ENCODE measurements at places on chromosomes 12 and 14.
A peak's percentile ranks its signal among the peaks of the same experiment; 100 is the strongest.

- DNase-seq, result no peak
These were observed 20.5 kb downstream of the TMBIM6 start for GRCh38 chr12:49761677-49762467.

GRCh38 chr14:21263284-21264024 is 5.8 kb downstream of the HNRNPC start:
- no peak for DNase-seq

DNA sequence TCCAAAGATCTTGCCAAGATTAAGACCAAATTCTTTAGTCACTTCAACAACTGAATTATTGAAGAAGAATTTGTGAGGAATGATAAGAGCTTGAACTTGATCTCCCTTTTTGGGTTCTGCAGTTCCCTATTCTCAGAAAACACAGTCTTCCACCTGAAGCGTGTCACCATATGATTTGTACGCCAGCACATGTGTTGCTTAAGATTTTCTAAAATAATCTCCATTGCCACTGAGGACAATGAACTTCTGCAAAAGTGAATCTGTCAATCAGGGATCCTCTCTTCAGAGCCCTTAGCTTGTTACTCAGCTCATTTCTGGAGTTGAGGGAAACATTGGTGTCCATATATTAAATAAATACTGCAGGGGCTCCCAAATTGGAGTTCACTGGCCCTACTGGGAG is 4.2 kb upstream of the SPIC start:
- DNase-seq, result no peak

DNA sequence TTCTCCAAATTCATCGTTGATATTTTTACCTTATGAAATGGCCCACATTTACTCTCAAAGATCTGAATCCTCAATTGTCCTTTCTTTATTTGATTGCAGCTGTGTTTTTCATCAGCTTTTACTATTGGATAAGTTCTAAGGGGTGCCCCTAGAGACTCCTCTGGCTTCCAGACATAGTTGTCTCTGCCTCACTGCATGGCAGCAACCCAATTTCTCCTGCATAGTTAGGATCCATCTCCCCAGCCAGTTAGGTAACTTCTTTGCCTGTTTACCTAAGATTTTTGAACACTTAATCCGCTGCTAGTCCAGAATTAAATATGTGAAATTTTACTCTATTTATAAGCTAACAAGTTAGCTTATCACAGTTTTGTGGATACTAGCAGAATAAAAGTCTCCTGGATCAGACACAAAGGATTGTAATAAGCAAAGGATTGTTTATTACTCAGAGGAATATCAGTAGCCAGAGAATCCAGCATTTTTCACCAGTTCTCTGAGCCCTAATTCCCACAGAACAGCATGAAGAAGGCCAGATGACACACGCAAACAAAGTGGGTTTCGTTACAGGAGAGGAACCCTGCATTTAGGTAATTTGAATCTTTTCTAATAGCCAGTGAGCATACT is 101.1 kb downstream of the BBS10 start:
- no peak for DNase-seq

- no peak for DNase-seq
These were observed 19.8 kb upstream of the PGF start for GRCh38 chr14:74975059-74975810.

DNA sequence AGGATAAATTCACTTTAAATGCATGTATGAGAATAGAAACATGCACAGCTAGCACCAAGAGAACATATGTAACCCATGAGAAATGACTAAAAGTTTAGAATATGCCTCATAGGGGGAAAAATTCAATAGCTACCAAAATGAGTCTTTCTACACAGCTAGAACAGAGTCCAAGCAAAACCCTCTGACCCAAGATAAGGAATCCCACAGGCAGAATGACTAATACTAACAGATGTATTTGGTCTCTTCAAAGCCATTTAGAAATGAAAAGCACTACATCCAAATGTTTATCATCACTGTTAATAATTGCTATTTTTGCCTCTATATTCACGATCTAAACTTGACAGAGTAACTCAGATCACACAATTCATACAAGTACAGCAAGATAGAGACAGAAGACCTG is 44.0 kb downstream of the KICS2 start:
- DNase-seq, result peak; percentile 67

DNA sequence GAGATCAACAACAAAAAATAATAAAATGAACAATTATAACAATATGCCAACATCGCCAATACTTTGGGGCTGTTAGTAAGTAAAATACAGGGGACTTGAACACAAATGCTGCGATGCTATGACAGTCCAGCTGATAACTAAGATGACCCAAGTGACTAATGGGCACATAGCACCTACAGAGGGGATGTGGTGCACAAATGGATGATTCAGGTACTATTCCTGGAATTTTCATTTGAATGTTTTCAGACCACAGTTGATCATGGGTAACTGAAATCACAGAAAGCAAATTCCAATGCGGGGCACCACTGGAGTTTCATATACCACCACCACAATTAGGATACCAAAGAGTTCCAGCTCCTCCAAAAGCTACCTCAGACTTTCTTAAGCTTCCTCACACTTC is 82.9 kb downstream of the RCOR1 start:
- no peak for DNase-seq
